Body of pancreas (tissue), 4 donors: ENCODE measurements at places on chromosomes 3 and 15. TPM values are rescaled to one million over a fixed set of nuclear protein-coding genes. Genes with fewer than 3 reads are reported as not detected.

- DNase-seq, result no peak
Observed at GRCh38 chr3:94869059-94869547, 806.2 kb downstream of the NSUN3 start.

- DNase-seq, result peak; percentile 66
Observed at GRCh38 chr3:51099794-51100535, 285.1 kb upstream of the MANF start.

UROC1 gene
- not detected for total RNA-seq

PLSCR5 gene
- not detected for total RNA-seq

OR5K2 gene
- not detected for total RNA-seq
